ENCODE measurements at places on chromosomes 12 and 14.

DNA sequence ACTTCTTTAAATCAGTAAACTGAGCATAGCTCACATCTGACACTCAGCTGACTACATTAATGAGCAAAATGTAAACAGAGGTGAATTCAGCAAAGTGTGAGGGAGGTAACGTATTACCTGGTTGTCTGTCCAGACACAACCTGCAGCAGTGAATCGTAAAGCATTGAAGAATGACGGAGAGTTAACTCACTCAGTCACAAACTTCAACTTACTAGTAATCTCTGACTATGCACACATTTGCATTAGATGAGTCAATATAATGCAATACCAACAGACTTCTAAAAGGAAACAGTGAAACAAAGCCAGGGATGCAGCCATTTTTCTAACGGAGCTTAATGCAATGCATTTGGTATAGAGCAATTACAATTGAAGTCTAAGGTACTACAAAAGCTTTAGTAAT is 40.0 kb downstream of the STX2 start:
- DNase-seq: no peak

DNA sequence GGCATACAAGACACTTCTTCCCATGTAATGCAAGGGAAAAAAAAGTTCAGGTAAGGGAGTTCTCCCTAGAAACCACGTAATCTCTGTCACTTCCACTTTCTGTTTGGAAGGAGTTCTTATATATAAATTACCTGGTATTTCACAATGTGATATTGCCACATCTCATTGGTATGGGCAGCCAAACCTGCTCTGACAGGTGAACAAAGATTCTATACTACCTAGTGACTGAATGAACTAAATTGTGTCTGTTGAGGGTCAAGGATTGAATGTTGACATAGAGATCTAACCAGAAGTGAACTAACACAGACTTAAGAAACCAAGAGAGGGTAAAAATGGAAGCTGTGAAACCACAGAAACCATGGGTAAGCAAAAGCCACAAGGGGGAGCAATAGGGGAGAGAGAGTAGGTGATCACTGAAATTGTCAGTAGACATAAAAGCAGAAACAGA is 161.3 kb downstream of the RPL10L start:
- DNase-seq: no peak

- DNase-seq: no peak
Observed at GRCh38 chr12:64894827-64895475, 70.5 kb downstream of the TBC1D30 start.

DNA sequence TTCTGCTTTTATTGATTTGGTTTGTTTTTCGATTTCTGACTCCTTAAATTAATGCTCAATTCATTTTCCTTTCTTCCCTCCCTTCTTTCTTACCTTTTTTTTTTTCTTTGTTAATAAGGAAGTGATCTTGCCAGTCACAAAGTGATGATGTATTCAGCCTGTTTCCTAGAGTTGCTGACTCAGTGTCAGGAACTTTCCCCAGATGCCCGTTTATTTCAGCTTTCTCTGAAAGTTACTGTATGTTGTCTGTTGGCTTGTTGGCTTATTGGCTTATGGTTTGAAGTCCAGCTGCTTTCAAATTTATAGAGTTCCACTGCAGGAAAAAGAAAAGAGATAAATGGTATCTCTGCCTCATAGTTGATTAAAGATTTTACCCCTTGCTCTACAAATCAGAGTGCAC is 12.4 kb upstream of the SLC6A15 start:
- DNase-seq: no peak

DNA sequence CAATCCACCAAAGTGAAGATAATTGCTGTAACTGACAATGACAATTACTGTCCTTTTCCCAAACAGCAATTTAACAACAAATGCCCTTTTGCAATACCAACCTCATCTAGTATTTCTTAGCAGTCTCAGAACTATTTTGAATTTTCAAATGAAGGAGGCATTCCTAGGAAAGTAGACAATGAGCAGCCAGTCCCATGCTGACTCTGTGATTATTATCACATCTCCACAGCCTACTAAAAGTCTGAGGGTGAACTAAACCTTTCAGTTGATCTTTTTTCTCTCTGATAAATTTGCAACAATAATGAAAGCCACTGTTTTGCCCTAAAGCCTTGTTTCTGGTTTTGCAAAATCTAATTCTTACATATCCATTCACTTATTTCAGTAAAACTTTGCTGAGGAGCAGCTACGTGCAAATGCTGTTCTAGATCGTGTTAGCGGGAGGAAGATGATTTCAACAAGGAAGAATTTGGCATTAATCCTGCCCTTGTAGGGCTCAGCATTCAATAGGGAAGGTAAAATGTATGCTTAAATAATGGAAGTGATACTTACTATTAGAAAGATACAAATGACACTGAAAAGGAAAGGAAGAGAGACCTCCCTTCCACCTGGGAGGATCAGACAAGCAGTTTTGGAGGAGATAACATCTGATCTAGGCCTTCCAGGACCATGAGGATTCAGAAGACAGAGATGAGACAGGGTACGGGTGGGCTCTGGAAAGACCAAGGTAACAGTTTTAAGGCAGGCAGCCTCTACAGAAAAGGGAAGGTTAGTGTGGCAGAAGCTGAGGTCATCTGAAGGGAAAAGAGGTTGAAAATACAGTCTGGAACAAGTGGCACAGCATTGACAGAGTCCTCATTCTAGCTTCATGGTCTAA is 47.4 kb downstream of the SLC38A1 start:
- DNase-seq: no peak

GRCh38 chr14:25349269-25349668 is 299.3 kb upstream of the STXBP6 start:
- DNase-seq: no peak

All from CD4-positive, alpha-beta T cell treated with Interleukin-6 for 4 hours (primary cell).